ENCODE measurements at places on chromosomes 2 and 18.

- no peak for DNase-seq
Measured at GRCh38 chr2:160701822-160702221, 208.2 kb upstream of the RBMS1 start.

DNA sequence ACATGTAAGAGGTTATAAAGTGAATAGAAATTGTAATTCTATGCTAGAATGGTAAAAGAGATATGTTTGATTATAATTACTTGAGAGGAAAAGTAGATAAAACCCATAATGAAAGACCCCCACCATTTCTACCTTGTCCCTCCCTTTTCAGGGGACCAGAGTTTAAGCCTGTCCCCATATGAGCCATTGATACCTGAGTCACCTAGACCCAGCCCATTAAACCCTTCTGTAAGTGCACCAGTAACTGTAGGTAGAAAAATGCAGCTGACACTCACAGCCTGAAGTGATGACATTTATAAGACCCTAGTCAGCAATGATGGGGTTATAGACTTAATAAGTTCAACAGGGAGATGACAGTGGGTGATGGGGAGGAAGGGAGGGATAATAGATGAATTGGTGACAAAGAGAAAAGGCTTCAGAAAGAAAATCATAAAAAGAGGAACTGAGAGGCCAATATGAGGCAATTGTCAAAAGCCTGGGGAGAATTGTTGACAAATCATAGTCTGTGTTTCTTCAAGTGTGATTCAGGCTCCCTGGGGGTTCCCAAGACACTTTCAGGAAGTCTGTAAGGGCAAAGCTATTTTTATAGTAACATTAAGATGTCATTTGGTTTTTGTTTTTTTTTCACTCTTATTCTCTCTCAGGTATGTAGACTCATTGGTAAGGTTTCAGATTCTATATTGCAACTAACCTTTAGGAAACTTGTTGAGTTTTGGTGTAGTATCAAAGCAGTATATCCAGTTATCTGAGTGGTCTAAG, 544.2 kb downstream of the SATB2 start:
- no peak for DNase-seq

- no peak for DNase-seq
Measured at GRCh38 chr2:59926731-59927130, 626.7 kb downstream of the BCL11A start.

DNA sequence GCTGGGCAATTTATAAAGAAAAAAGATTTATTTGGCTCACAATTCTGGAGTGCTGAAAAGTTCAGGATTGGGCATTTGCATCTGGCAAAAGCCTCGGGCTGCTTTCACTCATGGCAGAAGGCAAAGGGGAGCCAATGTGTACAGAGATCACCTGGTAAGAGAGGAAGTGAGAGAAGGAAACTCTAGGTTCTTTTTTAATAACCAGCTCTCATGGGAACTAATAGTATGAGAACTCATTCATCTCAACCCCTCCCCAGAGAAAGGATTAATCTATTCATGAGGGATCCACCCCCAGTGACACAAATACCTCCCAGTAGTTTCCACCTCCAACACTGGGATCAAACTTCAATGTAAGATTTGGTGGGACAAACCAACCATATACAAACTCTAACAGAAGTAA, 129.0 kb downstream of the EVA1A start:
- DNase-seq, result no peak

GRCh38 chr2:189685540-189686229, 11.2 kb downstream of the ANKAR start:
- DNase-seq, result no peak

GRCh38 chr2:164824872-164825271, 16.8 kb downstream of the COBLL1 start:
- DNase-seq, result no peak

GRCh38 chr18:62196980-62197379, 9.9 kb downstream of the RELCH start:
- no peak for DNase-seq

GRCh38 chr2:67625178-67625577, 228.0 kb downstream of the ETAA1 start:
- no peak for DNase-seq

GRCh38 chr2:141692829-141693228, 438.0 kb downstream of the LRP1B start:
- no peak for DNase-seq

DNA sequence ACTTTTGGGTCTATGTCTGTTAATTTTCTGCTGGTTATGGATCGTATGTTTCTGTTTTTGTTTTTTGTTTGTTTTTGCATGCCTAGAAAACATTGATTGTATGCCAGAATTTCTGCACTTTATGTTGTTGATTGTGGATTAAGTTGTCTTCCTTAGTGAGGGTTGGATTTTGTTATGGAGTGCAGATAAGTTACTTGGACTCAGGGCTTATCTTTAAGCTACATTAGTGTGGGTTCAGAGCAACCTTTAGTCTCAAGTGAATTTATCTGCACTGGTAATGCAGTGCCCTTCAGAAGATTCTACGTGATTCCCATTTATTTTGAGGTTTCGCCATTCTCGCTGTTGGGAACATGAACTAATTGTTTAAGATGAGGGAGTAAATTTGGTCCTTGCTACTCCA, 32.9 kb downstream of the UBR3 start:
- no peak for DNase-seq

- no peak for DNase-seq
Measured at GRCh38 chr18:11387880-11388279, 221.5 kb upstream of the SLC35G4 start.

GRCh38 chr2:166314022-166314759, 61.6 kb downstream of the SCN9A start:
- DNase-seq, result no peak

GRCh38 chr2:66929632-66930338, 467.3 kb upstream of the ETAA1 start:
- DNase-seq, result no peak

GRCh38 chr18:11154368-11154989, 5.1 kb upstream of the PIEZO2 start:
- no peak for DNase-seq

DNA sequence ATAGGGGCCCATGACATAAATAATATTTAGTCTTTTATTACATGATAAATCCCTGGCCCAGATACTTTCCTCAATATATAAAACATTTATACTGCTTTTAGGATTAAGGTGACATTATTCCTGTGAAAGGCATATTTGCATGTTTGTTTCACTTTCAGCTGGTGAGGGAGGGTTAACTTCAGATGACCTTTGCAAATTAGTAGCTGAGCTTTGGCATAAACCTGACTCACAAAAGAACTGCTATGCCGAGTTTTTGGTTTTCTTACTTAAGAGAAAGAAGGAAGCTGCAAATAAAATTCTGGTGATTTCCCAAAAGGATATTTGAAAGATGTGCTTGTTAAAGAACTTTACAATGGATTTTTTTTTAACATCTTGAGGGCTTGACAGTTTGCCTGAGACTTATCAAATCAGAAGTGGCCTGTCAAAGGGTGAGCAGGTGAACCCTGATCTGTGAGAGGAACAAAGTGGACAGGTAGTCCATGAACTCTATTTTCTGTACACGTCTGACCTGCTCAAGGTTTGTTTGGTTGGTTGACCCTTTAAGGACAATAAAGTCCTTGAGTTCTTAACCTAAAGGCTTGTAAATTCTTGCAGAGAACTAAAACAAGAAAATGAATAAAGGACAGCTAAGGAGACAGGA, 93.5 kb downstream of the FAM124B start:
- DNase-seq, result no peak

- no peak for DNase-seq
Measured at GRCh38 chr2:192126426-192126825, 68.3 kb downstream of the TMEFF2 start.

All from stimulated activated CD8-positive, alpha-beta memory T cell treated with anti-CD3 and anti-CD28 coated beads, Interleukin-7, amount 100 ng/mL, for 24 hours (primary cell).